ENCODE measurements at places on chromosomes 16 and 17.

- no peak for DNase-seq
Observed at GRCh38 chr17:65355246-65355645, 206.2 kb downstream of the AXIN2 start.

- no peak for DNase-seq
Observed at GRCh38 chr16:4123616-4124300, 7.5 kb upstream of the ADCY9 start.

DNA sequence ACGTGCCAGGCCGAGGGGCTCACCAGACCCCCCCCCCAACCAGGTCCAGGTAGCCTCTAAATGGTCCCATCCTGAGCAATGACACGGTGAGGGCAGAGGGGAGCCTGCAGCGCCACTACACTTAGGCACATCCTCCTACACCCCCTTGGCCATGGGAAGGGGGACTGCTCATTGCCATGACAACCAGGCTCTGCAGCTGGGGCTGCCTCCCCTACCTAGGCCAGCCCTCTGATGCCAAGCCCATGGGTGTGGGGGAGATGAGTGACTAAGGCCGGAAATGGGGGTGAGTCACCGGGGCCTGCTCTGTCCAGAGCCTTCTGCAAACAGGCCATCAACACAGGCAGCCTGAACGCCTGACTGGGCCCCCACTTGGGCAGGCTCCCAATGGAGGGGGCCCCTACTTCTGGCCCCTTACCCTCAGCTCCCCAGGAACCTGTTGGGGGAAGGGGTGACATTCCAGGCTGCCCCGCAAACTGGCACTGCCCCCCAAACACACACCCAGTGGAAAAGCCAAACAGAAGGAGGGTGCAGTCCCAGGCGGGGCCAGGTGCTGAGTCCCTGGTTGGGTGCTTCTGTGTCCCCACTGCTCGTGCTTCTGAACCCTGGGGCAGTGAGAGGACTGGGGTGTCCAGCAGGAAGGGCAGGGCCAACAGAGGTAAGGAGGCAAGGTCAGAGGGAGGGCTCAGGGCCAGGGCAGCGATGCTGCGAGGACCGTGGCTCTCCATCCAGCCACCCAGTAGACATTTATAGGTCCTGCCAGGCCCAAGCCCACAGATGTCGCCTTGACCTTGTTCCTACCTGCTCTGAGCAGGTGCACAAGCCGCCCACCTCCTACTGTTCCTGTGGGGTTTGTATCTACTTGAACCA is 8.2 kb downstream of the PLCD3 start:
- DNase-seq = no peak

DNA sequence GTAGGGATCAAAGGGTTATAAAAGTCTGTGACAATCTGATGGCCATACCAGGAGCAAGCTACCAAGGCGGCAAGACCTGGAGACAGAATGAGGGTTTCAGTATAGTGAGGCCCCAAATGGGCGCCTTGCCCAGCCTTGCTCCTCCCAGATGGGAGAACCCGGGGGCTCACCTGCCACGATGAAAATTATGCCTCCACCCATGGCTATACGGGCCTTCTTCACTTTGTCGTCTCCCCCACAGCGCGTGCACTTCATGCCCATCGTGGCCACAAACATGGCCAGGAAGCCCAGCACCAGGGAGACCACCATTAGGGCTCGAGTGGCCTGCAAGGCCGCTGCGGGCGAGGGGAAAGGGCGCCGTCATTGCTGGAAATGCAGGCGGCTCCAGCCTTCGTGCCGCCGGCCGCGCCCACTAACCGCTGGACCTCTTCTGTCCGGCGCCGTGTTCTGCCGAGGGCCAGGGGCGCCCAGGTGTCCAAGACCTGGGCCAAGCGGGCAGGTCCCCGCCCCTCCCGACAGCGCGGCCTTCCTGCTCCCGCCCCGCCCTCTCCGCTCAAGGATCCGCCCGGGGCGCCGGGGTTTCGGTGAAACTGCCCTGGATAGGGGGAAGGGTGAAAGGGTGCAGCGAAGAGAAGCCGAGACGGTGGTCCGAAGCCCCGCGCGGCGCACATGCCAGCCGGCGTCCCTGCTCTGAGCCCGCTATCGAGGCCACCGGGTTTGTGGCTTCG is 1.5 kb downstream of the CLDN7 start:
- no peak for DNase-seq

- DNase-seq = no peak
Observed at GRCh38 chr16:48526058-48526957, 83.7 kb downstream of the N4BP1 start.

DNA sequence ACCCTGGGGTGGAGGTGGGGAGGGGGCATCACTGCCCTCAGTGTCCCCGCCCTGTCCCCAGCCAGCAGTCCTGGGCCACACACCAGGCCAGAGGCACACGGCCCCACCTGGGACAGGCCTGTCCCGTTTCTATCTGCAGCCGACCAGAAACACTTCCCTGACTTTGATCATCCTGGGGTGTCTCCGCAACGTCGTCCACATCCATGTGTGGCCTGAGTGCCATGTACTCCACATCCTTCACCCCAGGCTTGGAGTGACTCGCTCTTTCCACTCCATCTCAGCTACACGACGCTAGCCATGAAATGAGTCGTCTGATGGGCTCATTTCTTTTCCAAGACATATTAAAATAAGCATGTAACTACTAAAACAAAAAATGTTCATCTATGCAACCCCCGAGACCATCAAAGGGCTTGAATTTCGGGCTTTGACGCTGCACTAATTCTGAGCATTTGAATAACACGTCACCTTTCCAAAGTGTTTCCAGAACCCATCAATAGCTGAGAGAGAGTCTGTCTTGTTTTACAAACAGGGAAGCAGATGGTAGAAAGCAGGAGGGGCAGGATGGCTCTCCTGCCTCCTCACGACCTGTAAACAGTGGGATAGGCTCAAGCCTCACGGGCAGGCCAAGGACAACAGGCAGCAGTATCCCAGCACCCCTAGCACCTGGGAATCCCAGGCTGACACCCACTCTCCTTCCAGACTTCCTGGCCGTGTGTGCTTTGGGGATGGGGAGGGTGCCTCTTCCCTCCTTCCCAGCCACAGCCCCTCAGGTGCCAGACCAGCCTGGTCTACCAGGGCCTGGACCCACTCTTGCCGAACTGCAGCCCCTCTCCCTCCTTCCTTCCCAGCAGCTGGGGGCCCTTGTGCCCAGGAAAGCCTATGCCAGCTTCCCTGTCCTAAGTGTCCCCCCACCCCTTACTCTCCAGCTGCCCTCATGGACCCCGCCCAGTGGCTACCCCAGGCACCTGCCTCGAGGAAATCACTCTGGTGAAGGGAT is 20.0 kb upstream of the RASD1 start:
- DNase-seq = no peak

GRCh38 chr16:2804728-2805127 is 6.5 kb downstream of the PRSS41 start:
- no peak for DNase-seq

- no peak for DNase-seq
Observed at GRCh38 chr16:20868890-20869289, 31.3 kb downstream of the DCUN1D3 start.

GRCh38 chr16:71426069-71426879 is 15.6 kb downstream of the TLE7 start:
- DNase-seq = no peak

- no peak for DNase-seq
Observed at GRCh38 chr16:29807426-29808218, 1.3 kb downstream of the MAZ start.

- no peak for DNase-seq
Observed at GRCh38 chr16:72609933-72610332, 438.0 kb upstream of the PMFBP1 start.

DNA sequence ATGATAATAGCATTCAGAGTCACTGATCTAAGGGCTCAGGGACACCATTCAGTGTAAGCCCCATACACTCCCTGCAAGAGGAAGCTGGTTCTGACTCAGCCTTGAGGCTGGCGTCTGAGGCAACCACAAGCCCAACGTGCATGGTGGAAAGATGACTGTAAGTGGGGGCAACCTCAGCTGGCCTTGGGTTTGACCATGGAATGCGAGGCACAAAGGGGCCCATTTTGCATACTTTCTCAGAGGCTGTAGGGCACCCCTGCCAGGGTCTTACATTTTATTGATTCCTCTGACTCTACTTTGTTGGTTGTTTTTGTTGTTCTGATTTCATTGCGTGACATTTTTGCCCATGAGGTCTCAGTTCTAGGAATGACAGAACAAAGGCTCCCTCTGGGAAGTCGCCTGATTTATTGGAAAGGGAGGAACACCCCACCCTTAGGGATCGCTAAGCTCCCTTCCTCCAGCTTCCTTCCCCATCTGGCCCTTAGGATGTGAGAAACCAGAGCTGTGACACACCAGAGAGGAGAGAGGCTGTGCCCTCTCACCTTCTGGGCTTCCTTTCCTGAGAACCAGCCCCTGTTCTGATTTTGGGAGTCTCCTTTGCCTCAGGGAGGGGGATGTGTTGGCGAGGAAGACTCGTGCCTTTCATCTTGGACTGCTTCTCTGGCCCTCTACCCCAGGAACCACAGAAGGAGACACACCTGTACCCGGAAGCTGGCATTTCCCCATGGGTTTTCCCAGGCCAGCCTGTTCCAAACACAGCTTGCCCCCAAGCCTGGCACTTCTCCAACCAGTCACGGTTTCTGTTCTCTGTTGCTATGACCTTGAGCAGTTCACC is 5.6 kb upstream of the CIITA start:
- DNase-seq = peak; percentile 27

- no peak for DNase-seq
Observed at GRCh38 chr16:84434800-84435199, 66.5 kb downstream of the ATP2C2 start.

GRCh38 chr16:53695070-53695469 is 8.6 kb downstream of the RPGRIP1L start:
- no peak for DNase-seq

DNA sequence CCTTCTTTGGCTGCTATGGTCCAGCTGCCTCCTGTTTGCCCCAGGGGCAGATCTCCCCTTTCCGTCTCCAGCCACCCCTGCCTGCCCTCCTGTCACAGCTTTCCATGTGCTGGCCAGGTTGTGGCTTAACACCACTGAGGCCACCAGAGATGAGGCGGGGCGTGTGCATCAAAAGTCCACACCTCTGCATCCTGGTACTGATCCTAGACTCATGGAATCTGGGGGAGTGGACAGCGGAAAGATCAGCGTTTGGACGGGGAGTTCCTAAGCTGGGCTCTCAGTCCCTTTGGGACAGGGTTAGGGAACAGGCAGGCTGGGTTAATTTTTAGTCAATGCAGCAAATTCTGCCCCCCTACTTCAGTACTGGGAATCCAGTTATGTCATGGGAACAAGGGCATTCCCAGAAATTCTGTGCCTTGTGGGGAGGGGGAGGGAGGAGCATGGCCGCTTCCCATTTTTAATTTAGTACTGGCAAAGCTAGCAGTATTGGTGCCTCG is 3.9 kb downstream of the IGFBP4 start:
- DNase-seq = no peak

DNA sequence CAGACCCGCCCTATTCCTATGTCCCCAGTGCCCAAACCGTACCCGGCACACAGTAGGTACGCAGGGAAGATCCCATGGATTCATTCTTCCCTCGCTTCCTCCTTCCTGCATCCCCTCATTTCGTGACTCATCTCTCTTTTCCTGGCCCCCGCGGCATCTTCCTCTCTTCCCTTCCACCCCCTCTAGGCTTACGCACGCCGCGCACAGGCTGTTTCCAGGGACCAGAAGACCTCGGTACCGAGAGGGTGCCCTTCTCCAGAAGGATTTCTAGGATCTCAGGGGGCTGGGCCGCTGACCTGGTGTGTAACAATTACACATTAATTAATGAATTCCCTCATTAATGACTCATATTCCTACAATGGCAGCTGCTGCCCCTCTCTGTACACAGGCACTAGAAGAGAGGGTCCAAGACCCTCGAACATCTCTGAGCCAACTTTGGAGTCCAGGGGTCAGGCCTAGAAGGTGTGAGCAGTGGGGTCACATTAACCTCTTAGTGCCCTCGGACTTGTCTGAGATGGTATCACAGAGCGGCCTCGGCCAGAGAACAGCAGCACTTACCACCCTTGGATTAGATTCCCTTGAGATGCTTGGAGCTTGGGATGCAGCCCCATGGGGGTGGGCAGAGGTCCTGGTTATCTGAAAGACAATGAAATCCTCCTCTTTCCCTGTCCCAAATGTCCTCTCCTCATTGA is 16.8 kb upstream of the PLLP start:
- no peak for DNase-seq

DNA sequence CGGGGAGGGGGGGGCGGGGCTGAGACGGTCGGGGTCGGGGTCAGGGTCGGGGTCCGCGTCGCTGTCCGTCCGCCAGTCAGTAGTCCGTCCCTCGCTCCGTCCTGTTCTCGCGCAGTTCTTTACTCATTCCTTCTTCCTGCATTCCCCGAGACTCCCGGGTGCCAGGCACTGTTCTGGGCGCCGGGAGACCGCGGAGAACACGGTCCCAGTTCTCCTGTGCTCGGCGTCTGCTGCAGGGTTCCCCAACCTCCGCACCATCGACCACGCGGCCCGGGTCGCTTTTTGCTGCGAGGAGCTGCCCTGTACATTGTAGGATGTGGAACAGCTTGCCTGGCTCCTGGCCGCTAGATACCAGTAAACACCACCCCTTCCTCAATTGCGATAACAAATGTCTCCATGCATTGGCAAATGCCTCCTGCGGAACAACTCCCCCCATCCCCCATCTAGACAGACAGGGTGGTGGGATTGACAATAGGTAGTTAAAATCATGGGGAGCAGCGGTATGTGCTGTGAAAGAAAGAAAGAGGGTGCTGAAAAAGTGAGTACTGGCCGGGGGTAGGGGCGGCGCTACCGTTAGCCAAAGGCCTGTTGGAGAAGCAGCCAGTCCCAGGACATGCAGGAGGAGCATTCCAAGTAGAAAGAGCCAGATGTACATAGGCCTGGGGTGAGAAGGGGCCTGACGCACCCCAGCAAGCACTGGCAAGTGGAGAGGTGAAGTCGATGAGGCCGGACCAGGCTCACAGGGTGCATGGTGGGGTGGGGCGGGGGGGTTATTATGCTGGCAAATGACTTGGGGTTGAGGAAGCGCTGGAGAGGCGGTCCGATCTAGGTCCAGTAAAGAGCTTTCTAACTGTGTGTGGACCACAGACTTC is 631 bp downstream of the TRAF7 start:
- no peak for DNase-seq

DNA sequence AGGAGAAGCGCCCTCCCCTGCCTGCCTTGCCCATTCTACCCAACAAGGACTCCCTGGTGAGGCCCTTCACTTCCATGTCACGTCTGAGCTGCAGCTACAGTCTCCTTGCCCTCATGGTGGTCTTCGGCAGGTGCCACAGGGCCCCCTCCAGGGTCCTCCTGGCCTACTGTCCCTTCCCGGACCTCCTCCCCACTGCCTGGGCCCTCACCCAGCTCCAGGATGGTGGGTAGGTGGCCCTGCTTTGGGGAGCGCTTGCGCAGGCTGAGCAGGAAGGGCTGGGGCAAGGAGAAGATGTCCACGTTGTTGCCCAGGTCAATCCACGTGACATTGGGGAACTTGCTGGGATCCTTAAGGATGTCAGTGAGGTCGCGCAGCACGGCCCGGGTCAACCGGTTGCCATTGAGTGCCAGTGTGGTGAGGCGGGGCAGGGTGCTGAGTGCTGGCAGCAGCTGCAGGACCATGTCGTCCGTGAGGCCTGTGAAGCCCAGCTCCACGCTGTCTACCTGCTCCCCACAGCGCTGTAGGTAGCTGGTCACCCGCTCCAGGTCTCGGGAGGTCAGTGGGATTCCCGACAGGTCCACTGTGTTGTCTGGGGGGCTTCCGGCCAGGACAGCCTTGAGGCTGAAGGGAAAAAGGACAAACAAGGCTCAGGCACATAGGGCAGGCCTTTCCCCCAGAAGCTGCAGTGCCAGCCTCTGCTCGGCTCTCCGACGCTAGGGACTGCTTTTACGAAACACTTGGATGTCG is 28.3 kb downstream of the TRPV2 start:
- no peak for DNase-seq

Data from GM19239 (cell line).